ENCODE measurements at places on chromosomes 7 and 10. TPM values are rescaled to one million over a fixed set of nuclear protein-coding genes. Genes with fewer than 3 reads are reported as not detected.

Gene CFAP43
- total RNA-seq = not detected

Gene C10orf90
- not detected for total RNA-seq

- no peaks in the 10 kb centered on the region for H3K27me3 ChIP-seq
- no peak for DNase-seq
- peaks cover 62% of the 10 kb centered on the region for H3K36me3 ChIP-seq
Measured at GRCh38 chr10:69101451-69102095, 13.7 kb downstream of the SRGN start.

GRCh38 chr10:3848775-3849635 is 64.0 kb upstream of the KLF6 start:
- no peak overlapping the region for H3K4me3 ChIP-seq
- DNase-seq = no peak
- no peak overlapping the region for H3K27ac ChIP-seq

DNA sequence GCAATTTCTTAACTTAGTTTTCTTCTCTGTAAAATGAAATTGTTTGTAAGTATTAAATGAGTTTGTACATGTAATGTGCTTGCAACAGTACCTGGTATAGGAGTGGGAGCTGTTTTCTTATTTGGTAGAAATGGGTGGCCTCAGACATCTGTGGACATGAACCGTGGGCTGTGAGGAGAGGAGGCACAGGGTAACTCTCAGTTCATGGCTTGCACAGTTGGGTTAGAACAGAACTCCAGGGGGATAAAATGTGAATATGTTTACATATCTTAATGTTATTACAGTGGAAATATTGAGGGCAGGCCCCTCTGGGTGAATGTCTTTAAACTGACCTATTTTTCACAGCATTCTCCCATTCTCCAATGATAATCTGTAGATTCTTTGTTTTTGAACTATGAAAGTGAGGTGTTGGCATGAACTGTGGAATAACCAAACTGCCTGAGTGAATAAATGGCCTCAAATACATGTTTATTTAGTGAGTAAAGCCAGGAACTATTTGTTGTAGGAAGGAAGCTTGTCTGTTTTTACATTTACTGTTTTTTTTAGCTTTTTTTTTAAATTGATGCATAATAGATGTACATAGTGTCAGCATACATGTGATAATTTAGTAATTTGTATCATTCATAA is 2.6 kb downstream of the ABCA13 start:
- DNase-seq = no peak
- no peaks in the 10 kb centered on the region for H3K4me1 ChIP-seq
- no peaks in the 10 kb centered on the region for H3K27me3 ChIP-seq
- H3K36me3 ChIP-seq = no peaks in the 10 kb centered on the region

- no peak overlapping the region for H3K4me3 ChIP-seq
- H3K27ac ChIP-seq = no peak overlapping the region
- peaks cover 8% of the 10 kb centered on the region for H3K27me3 ChIP-seq
- H3K4me1 ChIP-seq = no peaks in the 10 kb centered on the region
Measured at GRCh38 chr7:106167439-106168136, 55.5 kb upstream of the SYPL1 start.
